CD4-positive, alpha-beta T cell treated with Interleukin-6 at 100 ng/mL for 8 hours (primary cell): ENCODE measurements at places on chromosomes 3 and 15.

GRCh38 chr3:158713094-158713499 lies 19.2 kb downstream of the RARRES1 start:
- no peak for DNase-seq

- no peak for DNase-seq
Observed at GRCh38 chr15:67892559-67893377, 52.9 kb upstream of the RNU6-1 start.

DNA sequence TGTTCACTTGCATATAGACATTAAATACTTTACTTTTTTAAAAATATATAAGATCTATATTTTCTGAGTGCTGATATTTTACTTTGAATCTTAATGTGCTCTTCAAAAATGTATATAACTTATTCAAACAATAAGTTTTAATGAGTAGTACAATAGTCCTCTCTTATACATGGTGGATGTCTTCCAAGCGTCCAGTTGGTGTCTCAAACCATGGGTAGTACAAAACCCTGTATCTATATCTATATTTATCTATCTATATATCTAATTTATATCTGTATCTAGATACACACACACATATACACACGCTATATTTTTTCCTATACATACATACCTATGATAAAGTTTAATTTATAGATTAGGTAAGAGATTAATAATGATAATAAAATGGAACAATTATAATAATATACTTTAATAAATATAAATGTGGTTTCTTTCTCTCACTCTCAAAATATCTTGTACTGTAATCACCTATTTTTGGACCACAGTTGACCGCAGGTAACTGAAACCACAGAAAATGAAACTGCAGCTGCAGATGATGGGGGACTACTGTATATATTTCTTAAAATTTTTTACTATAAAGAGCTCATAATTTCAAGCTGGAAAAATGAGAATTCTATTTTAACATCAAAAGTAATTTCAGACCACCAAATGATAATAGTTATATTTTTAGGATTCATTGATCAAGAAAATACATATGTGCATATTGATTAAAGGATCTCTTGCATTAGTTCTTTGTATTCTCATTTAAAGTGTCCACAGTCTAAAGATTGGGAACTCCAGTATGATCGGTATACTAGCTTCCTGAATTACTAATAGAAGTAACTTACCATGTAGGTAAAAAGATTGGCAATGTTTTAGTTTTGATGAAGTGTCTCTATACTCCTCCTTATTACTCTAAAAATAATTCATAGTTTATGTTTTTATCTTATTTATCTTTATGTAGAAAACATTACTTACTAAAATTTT lies 215.1 kb upstream of the MLF1 start:
- no peak for DNase-seq

GRCh38 chr3:4233488-4233887 lies 69.7 kb upstream of the SETMAR start:
- DNase-seq: no peak

DNA sequence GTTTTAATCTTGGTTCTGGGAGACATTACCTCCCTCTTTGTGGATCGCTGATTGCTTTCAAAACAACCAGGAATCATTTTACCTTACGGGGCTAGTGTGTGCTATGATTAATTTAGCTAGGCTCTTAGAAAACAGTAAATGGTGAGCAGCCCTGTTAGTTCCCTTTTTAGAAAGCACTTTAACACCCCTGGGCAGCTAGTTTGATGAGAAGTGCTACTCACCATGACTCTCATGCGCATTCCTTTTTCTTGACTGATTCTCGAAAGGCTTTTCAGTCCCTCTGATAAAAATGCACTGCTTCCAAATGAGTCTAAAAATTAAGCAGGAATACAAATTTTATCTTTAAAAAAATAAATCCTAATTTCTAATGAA lies 75.3 kb upstream of the LEKR1 start:
- DNase-seq: no peak

- no peak for DNase-seq
Observed at GRCh38 chr3:190375246-190375645, 12.7 kb upstream of the CLDN16 start.

DNA sequence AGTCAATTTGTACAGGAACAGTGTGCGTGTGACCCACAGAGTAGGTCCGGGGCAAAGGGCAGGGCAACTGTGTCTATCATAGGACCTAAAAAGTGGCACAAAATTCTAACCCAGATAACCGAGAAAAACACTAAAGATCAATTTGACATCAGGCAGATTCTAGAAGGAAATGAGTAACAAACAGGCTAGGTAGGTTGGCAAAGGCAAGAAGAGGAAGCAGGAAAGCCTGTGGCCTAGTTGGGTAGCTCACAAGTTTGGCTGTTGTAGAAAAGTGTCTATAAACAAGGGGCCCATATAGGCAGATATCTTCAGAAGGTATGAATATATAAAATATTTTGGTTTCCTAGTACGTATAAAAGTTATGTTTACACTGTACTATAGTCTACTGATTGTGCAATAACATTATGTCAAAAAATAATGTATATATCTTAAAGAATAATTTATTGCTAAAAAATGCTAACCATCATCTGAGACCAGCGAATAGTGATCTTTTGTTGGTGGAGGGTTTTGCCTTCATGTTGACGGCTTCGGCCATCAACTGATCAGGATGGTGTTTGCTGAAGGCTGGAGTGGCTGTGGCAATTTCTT lies 13.3 kb upstream of the OR5K1 start:
- DNase-seq: no peak

- DNase-seq: no peak
Observed at GRCh38 chr3:185866995-185867394, 42.2 kb upstream of the IGF2BP2 start.

GRCh38 chr15:42106288-42106687 lies 11.9 kb upstream of the PLA2G4D start:
- DNase-seq: no peak

- DNase-seq: no peak
Observed at GRCh38 chr3:11565492-11565891, 78.2 kb downstream of the VGLL4 start.

GRCh38 chr15:76190751-76191538 lies 120.3 kb downstream of the ETFA start:
- DNase-seq: peak; percentile 49

GRCh38 chr15:99151156-99151555 lies 46.3 kb downstream of the SYNM start:
- no peak for DNase-seq
